GM23338 (cell line): ENCODE measurements at places on chromosomes 16 and 17.

DNA sequence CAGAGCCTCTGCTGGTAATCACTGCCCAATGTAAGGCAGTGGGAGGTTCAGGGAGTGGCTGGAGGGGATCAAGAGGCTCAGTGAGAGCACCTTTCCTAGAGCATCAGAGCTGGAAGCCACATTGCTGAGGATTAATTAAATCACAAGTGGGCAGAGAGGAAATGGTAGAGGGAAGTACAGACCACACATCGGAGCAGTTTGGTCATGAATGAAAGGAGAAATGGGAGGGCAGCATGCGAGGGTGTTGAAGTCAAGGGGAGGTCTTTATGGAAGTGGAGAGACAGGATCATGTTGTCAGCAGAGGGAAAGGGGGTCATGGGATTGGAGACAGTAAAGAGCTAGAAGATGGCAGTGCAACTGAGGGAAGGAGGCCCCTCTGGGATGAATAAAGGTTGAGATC is 2.3 kb downstream of the CCL17 start:
- no peak for DNase-seq

DNA sequence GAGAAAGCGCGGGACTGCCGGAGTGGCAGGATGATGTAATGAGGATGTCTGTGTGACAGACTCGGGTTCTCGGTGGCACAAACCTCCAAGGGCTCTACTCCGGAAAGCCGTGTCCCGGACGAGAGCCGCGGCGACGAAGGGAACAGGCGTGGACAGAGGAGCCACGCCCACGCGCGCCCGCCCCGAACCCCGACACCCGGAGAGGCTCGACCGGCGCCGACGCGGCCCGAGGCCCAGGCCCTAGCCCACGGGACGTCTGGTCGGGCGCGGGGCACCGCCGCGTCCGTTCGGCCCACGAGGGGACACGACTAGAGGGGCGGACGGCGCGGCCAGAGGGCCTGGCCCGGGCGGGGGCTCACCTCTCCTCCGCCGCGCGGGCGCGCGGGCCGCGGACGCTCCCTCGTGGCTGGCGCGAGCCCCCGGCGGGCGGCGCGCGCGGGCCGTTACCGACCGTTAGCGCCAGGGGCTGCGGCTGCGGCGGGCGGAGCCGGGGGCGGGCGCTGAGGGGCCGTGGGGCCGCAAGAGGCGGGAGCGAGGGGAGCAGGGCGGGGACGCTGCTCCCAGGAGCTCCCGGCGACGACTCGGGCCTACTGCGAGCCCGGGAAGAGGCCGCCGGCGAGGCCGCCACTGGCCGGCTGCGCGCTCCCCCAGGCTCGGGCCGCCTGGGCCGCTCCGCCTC is 2.1 kb upstream of the IRX5 start:
- peak; percentile 15 for DNase-seq

DNA sequence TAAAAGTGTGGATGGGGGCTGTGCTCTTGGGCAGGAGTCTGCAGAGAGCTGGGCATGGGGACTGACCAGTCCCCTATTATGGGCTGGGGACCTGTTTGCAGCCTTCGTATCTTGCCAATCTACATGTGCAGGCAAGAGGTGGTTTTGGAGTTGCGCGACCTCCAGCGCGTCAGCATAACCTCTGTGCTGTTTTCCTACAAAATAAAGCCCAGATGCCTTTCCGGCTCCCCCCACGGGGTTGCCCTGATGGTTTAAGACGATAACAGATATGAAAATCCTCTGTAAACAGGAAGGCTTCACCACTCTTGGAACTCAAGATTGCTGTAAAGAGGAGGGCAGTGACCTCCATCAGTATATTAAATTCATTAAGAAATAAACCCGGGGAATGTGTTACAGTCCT is 16.5 kb upstream of the SPPL2C start:
- DNase-seq: no peak

GRCh38 chr16:11581678-11582077 is 5.0 kb downstream of the LITAF start:
- DNase-seq: peak; percentile 55

- no peak for DNase-seq
These were observed 6.8 kb downstream of the MAPK8IP3 start for GRCh38 chr16:1712791-1713261.

DNA sequence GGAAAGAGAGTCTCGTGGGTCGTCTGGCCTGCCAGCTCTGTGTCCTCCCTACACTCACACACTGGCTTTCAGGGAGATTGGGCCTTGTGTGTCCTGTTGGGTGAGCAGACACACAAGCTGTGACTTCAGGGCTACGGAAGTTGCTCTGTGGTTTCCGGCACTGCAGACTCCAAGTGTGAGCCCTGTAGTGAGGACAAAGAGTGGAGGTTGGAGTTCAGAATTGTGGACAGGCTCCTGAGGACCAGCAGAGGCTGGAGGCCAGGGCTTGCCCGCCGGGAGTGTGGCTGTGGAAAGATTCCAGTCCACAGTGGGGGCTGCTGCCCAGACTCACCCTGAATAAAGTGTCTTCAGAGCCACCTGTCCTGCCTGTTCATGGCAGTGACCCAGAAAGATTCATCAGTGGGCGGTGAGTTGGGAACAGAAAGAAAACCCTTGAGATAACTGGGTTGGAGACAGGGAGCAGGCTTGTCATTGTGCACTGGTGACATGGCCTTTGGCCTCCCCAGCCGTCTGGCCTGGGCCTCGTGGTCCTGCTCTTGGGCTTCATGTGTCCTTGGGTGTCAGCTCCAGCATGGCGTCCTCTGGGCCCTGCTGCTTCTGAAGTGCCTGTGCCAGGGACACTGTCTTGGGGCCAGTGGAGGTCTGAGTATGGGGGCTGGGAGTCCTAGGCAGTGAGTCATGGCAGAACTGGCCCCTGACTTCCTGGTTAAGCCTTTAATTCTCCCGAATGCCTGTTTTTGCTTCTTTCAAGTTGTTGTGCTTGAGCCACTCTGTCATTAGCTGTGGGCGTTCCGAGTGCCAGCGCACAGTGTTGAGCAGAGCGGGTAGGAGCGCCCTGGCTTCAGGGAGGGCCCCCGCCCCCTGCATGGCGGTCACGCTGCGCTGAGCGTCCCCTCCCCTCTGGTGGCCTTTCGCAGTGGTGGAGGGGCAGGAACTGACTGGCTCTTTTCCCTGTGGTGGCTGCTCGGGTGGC is 19.9 kb upstream of the ZNF750 start:
- no peak for DNase-seq

DNA sequence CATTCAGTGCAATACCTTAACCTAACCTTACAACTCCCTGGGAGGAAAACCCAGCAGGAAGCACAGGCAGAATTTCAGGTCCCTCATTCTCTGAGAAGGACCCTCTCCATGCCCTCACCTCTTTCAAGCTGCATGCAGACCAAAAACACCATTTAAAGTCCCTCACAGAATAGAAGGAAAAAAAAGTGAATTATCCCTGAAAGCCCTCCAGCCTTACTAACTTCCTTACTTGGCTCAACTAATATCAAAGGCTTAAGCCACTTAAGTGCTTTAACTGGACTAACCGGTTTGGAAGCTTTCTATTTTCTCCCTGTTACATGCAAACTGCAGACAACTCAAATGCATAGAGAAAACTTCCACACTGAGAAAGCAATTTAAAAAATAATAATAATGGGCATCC is 60.5 kb downstream of the ADAMTS18 start:
- DNase-seq: peak; percentile 74

DNA sequence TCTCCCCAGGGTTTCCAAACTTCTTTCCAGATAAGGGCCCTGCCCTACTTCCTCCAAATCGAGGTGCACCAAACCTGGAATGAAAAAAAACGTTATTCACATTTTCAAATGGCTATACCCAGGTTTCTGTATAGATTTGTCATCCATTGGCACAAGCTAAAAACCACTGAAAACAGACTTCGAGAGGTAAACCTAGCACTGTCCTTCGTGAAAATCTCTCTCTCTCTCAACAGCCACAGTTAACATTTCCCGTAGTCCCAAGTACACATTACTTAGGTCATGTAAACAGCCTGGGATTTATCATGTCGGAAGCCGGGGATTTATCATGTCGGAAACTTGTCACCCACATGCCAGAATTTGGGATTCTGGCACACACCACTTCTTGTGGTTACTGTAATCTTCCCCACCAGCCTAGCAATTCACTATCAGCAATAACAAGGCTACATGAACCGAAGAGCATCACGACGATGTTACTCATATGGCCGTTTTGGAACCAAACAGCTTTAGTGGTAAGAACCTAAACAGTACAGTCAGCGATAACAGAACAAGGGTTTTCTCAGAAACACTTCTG is 1.2 kb downstream of the DDX5 start:
- no peak for DNase-seq

- DNase-seq: peak; percentile 95
These were observed at the start of gene GPS2 for GRCh38 chr17:7314719-7315569. Gene GPS2, minus strand, starts transcription at chr17:7315360. Its CDS starts 308 bp downstream, at chr17:7315052.

GRCh38 chr17:69637446-69638156 is 223.1 kb downstream of the MAP2K6 start:
- no peak for DNase-seq

DNA sequence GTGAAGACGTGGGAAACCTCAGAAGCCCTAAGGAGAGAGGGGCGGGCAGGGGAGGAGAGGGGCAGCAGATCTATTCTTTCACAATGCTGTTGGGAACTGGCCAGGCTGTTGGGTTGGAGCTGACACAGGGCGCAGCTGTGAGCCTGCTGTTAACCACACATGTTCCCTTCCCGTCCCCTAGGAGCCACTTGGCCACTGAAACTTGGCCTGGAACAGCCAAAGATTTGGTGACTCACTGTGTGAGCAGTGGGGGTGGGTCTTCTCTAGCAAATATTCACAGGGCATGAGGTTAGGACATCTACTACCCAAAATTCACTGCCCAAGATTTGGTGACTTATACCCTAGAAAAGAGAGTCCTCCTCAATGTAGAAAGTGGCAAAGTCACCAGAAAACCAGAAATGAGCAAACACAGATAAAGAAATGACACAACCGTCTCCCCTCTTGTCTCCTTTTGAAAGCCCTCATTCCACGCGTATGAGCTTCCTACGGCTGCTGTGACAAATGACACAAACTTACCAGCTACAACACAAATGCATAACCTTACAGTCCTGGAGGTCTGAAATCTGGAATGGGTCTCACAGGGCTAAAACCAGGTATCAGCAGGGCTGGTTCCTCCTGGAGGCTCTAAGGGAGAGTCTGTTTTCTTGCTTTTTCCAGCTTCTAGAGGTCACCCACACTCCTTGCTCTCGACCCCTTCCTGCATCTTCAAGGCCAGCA is 6.3 kb downstream of the TBC1D16 start:
- no peak for DNase-seq

GRCh38 chr17:58184308-58184985 is 8.1 kb upstream of the EPX start:
- peak; percentile 61 for DNase-seq

DNA sequence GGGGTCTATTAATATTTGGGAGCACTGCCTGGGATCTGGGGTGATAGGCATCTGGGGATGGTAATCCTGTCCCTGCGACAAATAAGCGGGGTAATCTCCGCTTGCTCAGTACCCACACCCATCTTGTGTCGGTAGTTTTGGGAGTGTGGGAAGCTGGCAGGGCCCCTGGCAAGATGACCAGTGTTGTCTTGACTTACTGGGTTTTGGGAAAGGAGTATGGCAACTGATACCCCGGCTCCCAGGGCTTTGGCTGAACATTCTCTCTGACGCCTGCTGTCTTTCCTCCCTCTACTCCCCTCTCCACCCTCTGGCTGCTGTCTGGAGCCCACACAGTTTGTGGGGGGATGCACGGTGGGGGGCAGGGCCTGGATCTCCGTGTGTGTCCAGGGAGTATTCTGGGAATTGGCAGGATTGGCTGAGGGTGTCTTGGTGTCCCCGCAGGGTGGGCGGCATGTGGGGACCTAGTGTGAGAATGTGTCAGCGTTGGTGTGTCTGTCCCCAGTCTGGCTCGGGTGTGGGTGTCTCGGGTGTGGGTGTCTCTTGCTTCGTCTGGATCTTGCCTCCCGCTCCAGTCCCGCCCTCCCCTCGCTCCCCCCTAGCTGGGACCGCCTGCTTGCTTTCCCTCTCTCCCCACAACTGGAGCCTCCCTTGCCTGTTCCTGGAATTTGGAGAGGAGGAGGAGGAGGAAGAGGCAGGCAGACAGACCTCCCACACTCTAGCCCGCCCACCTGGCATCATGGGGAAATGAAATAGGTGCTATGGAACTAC is 12.0 kb downstream of the RARA start:
- no peak for DNase-seq

- no peak for DNase-seq
These were observed 544.6 kb downstream of the CDH13 start for GRCh38 chr16:83171396-83171795.

- no peak for DNase-seq
These were observed 22.1 kb upstream of the MTMR4 start for GRCh38 chr17:58536542-58536941.

DNA sequence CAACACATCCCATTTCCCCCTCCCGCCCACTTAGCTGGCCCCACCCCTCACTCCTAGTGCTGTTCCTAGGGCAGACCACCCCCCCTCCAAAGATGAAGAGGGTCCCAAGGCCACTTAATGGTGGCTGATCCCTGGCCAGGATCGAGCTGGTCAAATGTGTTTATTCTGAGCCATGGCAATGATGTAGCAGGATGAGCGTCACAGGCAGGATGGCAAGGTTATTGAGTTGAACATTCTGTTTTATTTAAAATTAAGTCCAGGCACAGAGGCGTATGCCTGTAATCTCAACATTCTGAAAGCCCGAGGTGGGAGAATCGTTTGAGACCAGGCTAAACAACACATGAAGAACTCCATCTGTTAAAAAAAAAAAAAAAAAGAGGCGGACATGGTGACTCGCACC is 12.2 kb downstream of the ZNF423 start:
- DNase-seq: no peak

DNA sequence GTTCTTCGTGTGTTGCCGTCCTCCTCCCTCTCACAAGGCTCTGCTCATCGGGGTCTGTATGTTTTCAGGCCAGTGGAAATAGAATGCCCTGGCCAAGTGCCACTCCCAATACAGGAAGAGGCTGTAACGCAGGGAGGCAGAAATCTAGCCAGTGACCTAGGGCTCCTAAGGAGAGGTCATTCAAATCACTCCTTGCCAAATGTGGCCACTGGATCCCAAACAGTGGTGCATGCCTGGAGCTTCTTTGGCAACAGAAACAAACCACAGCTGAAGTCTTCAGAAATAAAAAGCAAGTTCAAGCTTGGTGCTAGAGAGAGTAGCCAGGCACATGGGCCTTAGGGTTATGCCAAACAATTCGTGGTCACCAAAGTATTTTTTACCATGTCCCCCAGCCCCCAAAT is 66.1 kb downstream of the SMG6 start:
- DNase-seq: no peak

- peak; percentile 85 for DNase-seq
These were observed 2.4 kb upstream of the SDK2 start for GRCh38 chr17:73646409-73647300.

DNA sequence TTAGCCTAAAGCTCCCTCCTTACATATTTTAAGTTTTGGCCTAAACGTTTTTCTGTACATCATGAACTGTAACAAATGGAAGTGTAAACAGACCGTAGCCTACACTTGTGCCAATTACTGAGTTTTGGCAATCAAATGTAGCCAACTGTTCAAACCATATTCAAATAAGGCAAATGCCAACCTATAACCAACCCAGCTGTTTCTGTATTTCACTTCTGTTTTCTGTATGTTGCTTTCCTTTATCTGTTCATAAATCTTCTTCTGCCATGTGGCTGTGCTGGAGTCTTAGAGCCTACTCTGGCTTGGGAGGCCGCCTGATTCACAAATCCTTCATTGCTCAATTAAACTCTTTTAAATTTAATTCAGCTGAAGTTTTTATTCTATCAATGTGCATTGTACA is 6.9 kb upstream of the C16orf78 start:
- no peak for DNase-seq
